Left ventricle myocardium inferior (tissue), 1 donor: ENCODE measurements at places on chromosomes 16 and 17.

DNA sequence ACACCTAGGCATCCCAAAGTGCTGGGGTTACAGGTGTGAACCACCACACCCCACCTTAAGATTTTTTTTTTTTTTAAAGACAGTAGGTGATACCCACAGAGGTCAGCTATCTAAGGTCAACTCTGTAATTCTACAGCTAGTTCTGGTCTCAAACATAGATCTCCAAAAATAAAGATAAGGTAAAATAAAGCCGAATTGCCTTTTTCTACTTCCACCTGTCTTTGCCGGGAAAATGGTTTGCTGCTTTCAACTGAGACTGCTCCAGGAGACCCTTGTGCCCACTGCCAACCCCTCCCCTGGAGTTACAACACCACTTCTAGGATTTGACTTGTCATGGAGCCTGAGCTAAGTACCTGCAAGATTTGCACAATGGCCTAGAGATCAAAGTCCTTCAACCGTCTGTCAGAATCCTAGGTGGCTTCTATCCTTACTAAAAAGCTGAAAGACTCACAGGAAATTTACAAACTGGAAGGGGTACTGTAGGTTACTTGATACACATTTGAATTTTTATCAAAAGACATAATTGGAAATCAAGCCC lies 4.7 kb upstream of the CNOT1 start:
- DNase-seq: no peak

GRCh38 chr17:48293319-48294019 lies 136.5 kb downstream of the SKAP1 start:
- DNase-seq: no peak

- DNase-seq: no peak
Measured at GRCh38 chr17:27326051-27326450, 32.1 kb downstream of the WSB1 start.

DNA sequence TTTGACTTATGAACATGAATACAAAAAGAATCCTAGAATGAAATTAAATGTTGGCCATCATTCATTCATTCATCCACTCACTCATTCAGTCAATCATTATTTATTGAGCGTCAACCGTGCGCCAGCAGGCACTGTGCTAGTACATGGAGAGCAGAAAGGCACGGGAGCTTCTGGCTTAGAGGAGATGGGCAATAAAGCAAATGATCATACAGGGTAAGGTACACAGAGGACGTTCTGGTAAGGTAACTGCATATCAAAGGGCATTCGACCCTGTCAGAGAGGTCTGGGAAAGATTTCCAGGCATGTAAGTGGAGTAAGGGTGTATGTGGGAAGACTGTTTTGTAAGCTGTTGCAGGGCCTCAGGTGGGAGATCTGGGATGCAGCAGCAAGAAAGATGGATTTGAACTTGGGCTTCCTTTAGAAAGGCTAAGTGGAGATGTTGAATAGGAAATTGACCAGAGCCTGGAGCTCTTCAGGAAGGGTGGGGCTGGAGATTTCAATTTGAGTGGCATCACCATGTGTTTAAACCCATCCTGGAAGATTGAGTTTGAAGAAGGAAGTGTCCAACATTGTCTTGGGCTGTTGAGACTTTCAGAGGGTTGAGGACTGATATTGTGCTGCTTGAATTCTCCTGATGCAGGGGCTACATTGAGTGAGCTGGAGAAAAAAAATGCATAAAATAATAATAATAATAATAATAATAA lies 2.8 kb upstream of the MSI2 start:
- DNase-seq: no peak

DNA sequence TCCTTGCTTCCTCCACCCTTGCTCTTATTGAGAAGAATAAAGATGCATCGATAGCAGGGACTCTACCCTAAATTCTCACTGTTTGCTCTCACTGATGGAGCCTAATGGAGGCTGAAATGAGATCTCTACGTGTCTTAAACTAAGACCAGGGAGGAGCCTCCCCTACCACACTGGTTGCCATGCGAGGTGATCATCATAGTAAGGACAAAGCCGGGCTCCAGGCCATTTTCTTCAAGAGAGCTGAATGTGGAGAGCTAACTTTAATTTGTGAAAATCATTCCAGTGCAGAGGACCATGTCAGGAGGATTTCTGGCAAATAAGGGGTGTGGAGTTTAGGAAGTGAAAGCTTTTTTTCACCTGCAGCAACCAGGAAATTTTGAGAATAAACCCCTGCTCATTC lies 5.6 kb downstream of the CDH11 start:
- no peak for DNase-seq

DNA sequence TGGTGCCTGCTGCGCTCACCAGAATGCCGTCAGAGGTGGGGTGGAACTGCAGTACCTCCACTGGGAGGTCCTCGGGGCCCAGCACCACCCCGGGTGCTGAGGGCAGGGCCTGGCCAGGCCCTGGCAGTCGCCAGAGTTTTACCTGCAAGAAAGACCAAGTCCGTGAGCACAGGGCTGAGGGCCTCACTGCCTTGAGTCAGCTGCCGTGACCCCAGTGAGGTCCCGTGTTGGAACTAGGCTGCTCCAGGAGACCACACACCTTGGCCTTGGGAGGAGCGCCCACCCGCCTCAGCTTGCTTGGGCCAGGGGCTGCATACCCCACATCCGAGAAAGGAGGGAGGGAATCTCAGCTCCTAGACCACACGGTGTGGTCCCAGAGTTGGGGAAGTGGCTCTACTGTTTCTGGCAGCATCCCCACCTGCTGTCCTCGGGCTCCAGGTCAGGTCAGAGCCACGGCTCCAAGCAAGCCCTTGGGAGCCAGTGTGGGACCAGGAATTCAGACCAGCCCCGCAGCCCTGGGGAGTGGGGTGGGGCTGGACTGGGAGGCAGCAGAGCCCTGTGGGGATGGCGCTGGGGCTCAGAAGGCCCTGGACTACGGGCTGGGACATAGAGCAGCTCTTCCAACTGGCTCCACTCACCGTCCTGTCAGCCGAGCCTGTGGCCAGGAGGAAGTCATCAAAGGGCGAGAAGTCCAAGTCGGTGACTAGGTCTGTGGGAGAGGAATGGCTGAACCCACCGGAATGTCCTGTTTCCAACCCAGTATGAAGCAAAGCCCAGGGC lies 8.7 kb downstream of the CORO7 start:
- peak; percentile 48 for DNase-seq
